ENCODE measurements at places on chromosomes 5 and 9. TPM values are rescaled to one million over a fixed set of nuclear protein-coding genes. Genes with fewer than 3 reads are reported as not detected.

Gene PCDHA1
- not detected for total RNA-seq

Gene ANKH
- total RNA-seq = 47.6 TPM

Gene INSL4
- not detected for total RNA-seq

Gene TNC
- 319 TPM for total RNA-seq

Gene NOXA1
- not detected for total RNA-seq

Gene ZNF366
- not detected for total RNA-seq

Gene SLC23A1
- total RNA-seq = not detected
